ENCODE measurements at places on chromosomes 16 and 17.

DNA sequence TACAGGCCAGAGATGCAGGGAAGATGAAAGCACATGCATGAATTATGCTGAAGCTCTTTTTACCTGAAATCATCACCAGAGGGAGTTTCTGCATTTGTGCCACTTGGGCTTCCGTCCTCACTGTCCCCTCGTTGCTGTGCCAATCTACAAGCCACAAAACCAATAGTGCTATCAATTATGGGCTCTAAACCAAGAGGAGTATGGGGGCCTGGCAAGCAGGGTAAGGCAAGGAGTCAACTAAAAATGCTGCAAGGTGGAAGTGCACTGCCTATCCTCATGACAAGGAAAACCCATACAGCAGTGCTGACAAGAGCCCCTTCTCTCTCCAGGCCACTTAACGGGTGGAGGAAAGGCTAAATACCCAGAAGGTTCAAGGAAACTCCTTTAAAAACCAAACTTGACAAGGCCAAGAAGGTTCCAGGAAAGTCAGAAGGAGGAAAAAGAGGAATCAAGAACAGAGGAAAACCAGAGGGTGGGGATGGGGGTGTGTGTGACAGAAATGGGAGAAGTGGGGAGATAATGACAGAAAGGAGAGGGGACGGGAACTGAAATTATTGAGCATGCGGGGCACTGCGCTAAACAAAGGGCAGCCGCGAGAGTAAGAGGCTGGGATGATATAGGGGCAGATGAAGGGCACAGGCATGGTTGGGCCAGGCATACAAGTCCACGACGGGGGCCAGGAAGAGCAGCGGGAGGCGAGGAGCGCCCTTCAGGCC is 674 bp downstream of the C17orf75 start:
- H3K27ac ChIP-seq, result peak overlapping the region; percentile 60
- peak; percentile 28 for DNase-seq
- H3K36me3 ChIP-seq, result peaks cover 4% of the 10 kb centered on the region
- H3K4me1 ChIP-seq, result peaks cover 32% of the 10 kb centered on the region

GRCh38 chr16:47342055-47342454 is 118.8 kb downstream of the ITFG1 start:
- no peaks in the 10 kb centered on the region for H3K4me1 ChIP-seq
- no peaks in the 10 kb centered on the region for H3K36me3 ChIP-seq
- DNase-seq, result no peak
- H3K27me3 ChIP-seq, result no peaks in the 10 kb centered on the region
- no peak overlapping the region for H3K4me3 ChIP-seq

DNA sequence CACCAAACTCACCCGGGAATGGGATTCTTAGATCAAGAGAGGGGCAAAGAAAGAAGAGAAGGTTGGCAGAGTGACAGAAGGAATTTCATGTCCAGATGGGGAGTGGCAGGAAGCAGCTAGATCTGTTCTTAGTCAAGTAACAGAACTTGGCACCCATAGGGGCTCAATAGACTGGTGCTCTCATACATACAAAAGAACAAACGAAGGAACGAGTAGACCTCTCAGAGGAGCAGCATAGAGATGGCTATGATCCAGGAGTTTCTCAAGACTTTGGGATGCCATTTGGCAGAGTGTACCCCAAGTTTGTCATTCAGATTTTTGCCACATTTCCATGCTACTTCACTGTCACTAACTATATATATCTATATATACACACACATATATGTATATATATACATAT is 47.9 kb downstream of the GINS3 start:
- H3K36me3 ChIP-seq, result no peaks in the 10 kb centered on the region
- H3K4me1 ChIP-seq, result no peaks in the 10 kb centered on the region
- H3K27me3 ChIP-seq, result peaks cover 5% of the 10 kb centered on the region
- H3K4me3 ChIP-seq, result no peak overlapping the region
- H3K27ac ChIP-seq, result no peak overlapping the region
- DNase-seq, result no peak

GRCh38 chr17:42819939-42820535 is 4.0 kb downstream of the BECN1 start:
- peaks cover 63% of the 10 kb centered on the region for H3K36me3 ChIP-seq
- H3K27me3 ChIP-seq, result no peaks in the 10 kb centered on the region
- DNase-seq, result peak; percentile 54
- H3K27ac ChIP-seq, result no peak overlapping the region
- H3K4me3 ChIP-seq, result no peak overlapping the region
- H3K4me1 ChIP-seq, result peaks cover 10% of the 10 kb centered on the region

GRCh38 chr17:80919331-80920311 is 72.0 kb upstream of the CHMP6 start:
- no peaks in the 10 kb centered on the region for H3K4me1 ChIP-seq
- H3K4me3 ChIP-seq, result no peak overlapping the region
- H3K27me3 ChIP-seq, result no peaks in the 10 kb centered on the region
- H3K36me3 ChIP-seq, result peaks cover 19% of the 10 kb centered on the region
- DNase-seq, result no peak

DNA sequence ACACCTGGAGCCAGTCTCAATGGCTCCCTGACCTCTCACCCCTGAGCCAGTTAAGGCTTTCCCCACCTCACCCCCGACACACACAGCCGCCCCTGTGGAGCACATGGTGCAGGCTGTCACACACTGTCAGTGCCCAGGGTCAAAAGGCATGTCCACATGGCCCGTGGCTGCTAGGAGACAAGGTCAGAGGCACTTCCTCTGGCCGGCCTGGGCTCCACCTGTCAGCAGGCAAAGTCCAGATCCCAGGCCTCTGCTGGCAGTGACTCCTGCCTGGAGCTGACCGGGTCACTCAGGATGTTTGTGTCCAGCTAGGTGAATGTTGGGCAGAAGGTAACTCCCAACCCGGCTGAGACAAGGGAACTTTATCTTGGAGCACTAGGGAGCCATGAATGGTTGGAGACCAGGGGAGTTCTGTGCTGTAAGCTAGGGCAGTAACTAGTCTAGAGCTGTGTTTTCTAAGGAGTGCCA is 6.0 kb downstream of the SREBF1 start:
- peaks cover 16% of the 10 kb centered on the region for H3K36me3 ChIP-seq
- no peak overlapping the region for H3K27ac ChIP-seq
- no peak overlapping the region for H3K4me3 ChIP-seq
- DNase-seq, result no peak
- peaks cover 35% of the 10 kb centered on the region for H3K4me1 ChIP-seq

DNA sequence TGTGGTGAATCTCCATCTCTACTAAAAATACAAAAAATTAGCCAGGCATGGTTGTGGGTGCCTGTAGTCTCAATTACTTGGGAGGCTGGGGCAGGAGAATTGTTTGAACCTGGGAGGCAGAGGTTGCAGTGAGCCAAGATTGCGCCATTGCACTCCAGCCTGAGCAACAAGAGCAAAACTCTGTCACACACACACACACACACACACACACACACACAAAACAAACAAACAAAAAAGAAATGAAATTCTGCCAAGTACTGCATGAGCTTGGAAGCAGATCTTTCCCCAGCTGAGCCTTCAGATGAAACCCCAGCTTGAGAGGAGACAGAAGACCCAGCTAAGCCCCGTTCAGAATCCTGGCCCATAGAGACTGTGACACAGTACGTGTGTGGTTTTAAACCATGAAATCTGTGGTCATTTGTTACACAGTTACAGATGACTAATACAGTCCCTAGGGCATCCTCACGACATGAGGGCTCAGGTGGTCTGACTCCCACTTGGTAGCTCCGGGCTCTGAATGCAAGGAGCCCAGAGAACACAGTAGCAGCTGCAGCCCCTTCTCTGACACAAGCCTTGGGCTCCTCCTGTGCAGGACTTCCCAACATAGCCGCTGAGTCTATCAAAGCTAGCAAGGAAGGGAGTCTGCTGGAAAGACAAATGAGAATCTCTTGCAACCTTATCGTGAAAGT is 132.8 kb downstream of the SEC14L1 start:
- DNase-seq, result no peak
- H3K36me3 ChIP-seq, result no peaks in the 10 kb centered on the region
- no peaks in the 10 kb centered on the region for H3K27me3 ChIP-seq
- peaks cover 32% of the 10 kb centered on the region for H3K4me1 ChIP-seq

- H3K36me3 ChIP-seq, result no peaks in the 10 kb centered on the region
- H3K27ac ChIP-seq, result no peak overlapping the region
- no peak overlapping the region for H3K4me3 ChIP-seq
- H3K4me1 ChIP-seq, result no peaks in the 10 kb centered on the region
These were observed 7.6 kb downstream of the CLEC10A start for GRCh38 chr17:7072406-7072805.

GRCh38 chr16:53458635-53459034 is 24.4 kb downstream of the RBL2 start:
- H3K36me3 ChIP-seq, result peaks cover 99% of the 10 kb centered on the region
- H3K27ac ChIP-seq, result no peak overlapping the region
- no peaks in the 10 kb centered on the region for H3K27me3 ChIP-seq
- no peaks in the 10 kb centered on the region for H3K4me1 ChIP-seq
- DNase-seq, result no peak
- H3K4me3 ChIP-seq, result no peak overlapping the region

- peak; percentile 14 for DNase-seq
- no peak overlapping the region for H3K4me3 ChIP-seq
- peak overlapping the region; percentile 64 for H3K27ac ChIP-seq
- peaks cover 8% of the 10 kb centered on the region for H3K4me1 ChIP-seq
- peaks cover 51% of the 10 kb centered on the region for H3K36me3 ChIP-seq
- no peaks in the 10 kb centered on the region for H3K27me3 ChIP-seq
These were observed 122.7 kb downstream of the ABCC6 start for GRCh38 chr16:16100631-16101030.

- peaks cover 21% of the 10 kb centered on the region for H3K4me1 ChIP-seq
- peak overlapping the region; percentile 90 for H3K4me3 ChIP-seq
- H3K27me3 ChIP-seq, result peaks cover 34% of the 10 kb centered on the region
- no peak for DNase-seq
- H3K27ac ChIP-seq, result no peak overlapping the region
These were observed 533 bp downstream of the RASD1 start for GRCh38 chr17:17495536-17496188.

- H3K36me3 ChIP-seq, result peaks cover 25% of the 10 kb centered on the region
- H3K4me3 ChIP-seq, result no peak overlapping the region
- H3K27me3 ChIP-seq, result no peaks in the 10 kb centered on the region
- H3K27ac ChIP-seq, result no peak overlapping the region
- peaks cover 44% of the 10 kb centered on the region for H3K4me1 ChIP-seq
- no peak for DNase-seq
These were observed 58.3 kb downstream of the PLD6 start for GRCh38 chr17:17147821-17148220.

GRCh38 chr16:56776562-56776961 is 46.6 kb downstream of the NUP93 start:
- peaks cover 22% of the 10 kb centered on the region for H3K4me1 ChIP-seq
- H3K27me3 ChIP-seq, result no peaks in the 10 kb centered on the region
- H3K27ac ChIP-seq, result no peak overlapping the region
- no peaks in the 10 kb centered on the region for H3K36me3 ChIP-seq
